ENCODE measurements at places on chromosomes 7 and 10.

DNA sequence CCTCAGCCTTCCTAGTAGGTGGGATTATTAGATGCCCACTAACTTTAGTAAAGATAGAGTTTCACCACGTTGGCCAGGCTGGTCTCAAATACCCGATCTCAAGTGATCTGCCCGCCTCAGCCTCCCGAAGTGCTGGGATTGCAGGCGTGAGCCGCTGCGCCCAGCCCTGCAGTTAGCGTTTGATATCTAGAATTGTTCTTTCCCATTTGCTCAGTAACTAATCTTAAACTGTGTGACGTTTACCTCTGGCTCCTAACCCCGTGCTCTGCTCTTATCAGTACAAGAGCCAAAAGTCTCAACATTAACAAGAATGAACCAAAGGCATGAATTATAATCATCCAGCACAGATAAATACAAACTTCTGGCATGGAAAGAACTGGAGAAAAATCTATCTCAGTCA, 47.4 kb downstream of the IGF2BP3 start:
- no peak for DNase-seq

GRCh38 chr10:78408671-78409472, 375.2 kb downstream of the RPS24 start:
- DNase-seq: no peak

DNA sequence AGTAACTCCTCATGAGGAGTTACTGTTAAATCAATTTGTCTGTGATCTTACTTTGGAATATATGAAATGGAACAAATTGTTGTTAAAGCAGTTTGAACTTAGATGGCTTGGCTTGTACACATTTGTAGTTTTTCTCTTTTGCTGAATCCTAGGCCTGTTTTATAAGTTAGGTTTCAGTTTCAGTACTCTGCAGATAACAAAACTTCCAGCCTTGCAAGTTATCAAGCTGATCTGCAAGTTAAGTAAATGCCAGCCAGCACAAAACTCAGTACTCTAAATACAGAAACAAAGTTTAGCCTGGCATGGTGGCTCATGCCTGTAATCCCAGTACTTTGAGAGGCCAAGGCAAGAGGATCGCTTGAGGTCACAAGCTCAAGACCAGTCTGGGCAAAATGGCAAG, 25.0 kb upstream of the PAXIP1 start:
- DNase-seq: no peak

GRCh38 chr7:70585071-70585470, 546.9 kb upstream of the GALNT17 start:
- DNase-seq: no peak

DNA sequence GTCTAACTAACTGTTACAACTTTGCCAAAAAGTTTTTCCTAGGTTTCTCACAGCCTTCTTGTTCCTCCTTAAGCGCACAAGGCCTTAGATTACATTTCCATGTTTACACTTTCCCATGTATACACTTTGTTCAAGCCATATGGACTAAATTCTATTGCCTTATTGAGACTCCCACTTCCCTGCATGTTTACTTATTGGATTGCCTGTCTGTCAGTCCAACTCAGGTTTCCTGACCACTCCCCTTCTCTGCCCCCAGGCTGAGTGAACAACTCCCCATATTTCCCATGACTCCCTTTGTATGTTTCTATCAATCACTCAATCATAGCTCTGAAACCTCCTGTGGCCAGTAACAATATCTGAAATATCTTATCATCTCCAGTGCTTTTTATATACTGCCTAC, 43.0 kb downstream of the SLC25A40 start:
- DNase-seq: no peak

DNA sequence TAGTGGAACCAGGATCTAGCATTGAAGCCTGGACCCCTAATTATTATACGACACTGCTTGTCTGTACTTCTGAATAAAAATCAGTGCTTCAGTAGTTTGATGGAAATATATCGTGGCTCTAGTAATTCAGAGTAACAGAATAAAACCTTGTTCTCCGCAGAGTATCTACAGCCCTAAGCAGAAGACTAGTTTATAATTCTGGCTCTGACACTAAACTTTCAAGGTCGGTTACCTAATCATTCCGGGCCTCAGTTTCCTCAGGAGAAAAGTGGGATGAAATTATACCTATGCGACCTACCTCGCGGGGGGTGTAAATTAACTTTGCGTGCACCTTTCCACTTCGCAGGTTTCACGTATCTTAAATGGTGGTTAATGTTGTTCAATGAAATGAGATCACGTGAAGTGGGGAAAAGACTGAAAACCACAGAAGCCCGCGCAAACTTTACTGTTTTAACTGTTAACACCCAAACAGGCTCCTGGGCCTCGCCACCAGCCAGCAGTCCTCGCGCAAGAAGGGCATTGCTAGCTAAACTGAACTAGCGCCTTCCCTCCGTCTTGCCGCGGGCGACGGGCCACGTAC, 615 bp downstream of the THAP5 start:
- no peak for DNase-seq

- peak; percentile 42 for DNase-seq
These were observed 117.6 kb downstream of the NRP1 start for GRCh38 chr10:33216661-33217427.

GRCh38 chr10:87798082-87798481, 19.9 kb downstream of the ATAD1 start:
- no peak for DNase-seq

GRCh38 chr10:43931308-43931930, 282.7 kb upstream of the ZNF32 start:
- DNase-seq: no peak

GRCh38 chr7:96671854-96672253, 37.8 kb downstream of the SEM1 start:
- no peak for DNase-seq

GRCh38 chr10:101158459-101159058, 27.5 kb downstream of the TLX1 start:
- DNase-seq: no peak

- no peak for DNase-seq
These were observed 31.5 kb downstream of the PIK3AP1 start for GRCh38 chr10:96688789-96689188.

- DNase-seq: no peak
These were observed 32.7 kb downstream of the IL6 start for GRCh38 chr7:22759721-22760120.

- no peak for DNase-seq
These were observed 13.5 kb downstream of the RPA3 start for GRCh38 chr7:7704867-7705266.

DNA sequence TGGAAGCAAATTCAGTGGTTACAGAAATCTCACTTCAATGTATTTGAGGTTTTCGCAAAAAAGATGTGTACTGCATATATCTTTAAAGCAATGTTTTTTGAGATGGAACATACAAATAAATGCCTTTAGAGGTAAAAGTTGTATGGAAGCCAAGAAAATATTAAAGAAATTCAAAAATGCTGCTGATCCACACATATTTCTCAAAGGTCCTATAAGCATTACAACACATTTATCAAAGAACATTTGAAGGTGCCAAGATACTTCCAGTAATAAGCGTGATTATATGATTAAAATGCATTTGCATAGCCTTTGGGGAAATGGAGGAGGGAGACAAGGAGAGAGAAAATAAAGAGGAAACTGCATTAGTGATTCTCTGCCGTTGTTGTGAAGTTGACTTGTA, 260.1 kb downstream of the BICC1 start:
- no peak for DNase-seq

GRCh38 chr7:101111261-101111660, 15.6 kb upstream of the SERPINE1 start:
- DNase-seq: no peak

- DNase-seq: peak; percentile 39
These were observed 99.2 kb downstream of the GRK5 start for GRCh38 chr10:119306514-119306951.

- no peak for DNase-seq
These were observed 40.3 kb upstream of the EGFR start for GRCh38 chr7:54978364-54979116.
